ENCODE measurements at places on chromosomes 12 and 14. TPM values are rescaled to one million over a fixed set of nuclear protein-coding genes. Genes with fewer than 3 reads are reported as not detected.

GRIN2B gene
- total RNA-seq = 0.03 TPM

NTF3 gene
- total RNA-seq = 0.99 TPM

- DNase-seq = no peak
These were observed 12.5 kb downstream of the PTPRQ start for GRCh38 chr12:80456513-80456912.

DNA sequence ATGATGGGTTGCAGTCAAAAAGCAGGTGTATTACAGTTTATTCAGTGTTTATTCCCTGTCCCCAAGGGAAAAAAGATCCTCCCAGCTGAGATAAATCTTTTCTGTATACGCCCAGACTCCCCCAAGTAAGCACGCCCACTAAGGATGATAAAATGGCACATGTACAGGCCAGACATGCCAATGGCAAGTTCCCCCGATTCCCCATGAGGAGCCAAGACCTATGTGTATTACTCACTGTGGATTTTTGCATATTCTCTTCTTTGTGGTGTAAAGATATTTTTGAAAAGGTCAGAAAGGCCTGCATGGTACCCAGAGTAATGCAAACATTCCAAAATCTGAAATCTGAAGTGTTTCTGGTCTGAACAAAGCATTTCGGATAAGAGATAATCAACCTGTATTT is 22.2 kb downstream of the NR2C1 start:
- DNase-seq = no peak

GRCh38 chr14:72089625-72090024 is 157.4 kb downstream of the RGS6 start:
- DNase-seq = no peak

DNA sequence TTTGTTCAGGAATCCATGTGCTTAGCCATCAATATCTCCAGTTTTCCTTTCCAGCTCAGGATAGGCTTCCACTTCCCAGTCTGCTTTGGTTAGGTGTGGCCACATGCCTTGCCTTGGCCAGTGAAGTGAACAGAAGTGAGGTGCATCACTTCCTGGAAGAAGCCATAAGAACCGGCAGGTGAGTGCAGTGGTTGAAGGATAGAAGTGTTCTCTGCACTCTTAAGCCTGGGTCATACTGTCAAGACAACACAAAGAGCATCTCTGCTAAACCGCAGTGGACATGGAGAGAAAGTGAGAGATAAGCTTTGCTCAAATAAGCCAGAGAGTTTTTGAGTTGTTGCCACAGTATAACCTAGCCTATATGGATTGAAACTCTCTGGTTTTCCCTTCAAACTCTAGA is 11.4 kb downstream of the GNG2 start:
- DNase-seq = no peak

KCNMB4 gene
- total RNA-seq = 1.4 TPM

RNASE1 gene
- 294 TPM for total RNA-seq
